ENCODE measurements at places on chromosomes 13 and 19.

GRCh38 chr13:59750860-59751259, 412.9 kb downstream of the DIAPH3 start:
- DNase-seq, result no peak

- peak; percentile 56 for DNase-seq
Observed at GRCh38 chr13:48492470-48493065, 40.3 kb downstream of the RCBTB2 start.

DNA sequence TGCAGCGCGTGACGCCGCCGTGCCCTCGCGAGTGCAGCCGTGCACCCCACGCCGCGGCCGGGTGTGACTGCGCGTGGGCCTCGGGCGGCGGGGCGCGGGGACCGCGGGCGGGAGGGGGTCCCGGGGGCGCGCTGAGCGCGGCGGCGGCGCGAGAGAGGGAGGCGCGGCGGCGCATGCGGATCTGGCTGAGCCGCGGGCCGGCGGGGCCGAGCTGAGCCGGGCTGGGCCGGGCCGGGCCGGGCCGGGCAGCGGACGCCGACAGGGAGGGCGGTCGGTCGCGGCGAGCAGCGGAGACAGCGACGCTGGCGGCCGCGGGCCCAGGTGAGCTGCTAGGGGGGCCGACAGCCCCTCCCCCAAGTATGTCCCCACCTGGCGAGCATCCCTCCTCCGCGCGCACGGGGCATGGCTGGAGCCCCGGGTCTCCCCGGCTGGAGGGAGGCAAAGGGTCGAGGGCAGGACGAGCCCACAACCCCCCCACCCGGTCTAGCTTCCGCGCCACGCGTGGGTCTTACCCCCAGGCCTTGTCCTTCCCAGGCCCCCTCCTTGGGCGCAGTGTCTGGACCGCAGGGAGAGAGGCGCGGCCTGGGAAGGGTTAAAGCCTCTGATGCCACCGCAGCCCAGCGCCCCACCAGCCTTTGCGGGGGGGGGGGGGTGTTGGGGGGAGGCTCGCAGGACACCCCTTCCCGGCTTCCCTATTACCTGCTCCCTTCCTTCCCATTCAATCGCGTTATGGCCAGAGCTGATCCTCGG, at the start of gene SPTBN4:
SPTBN4 (plus strand) TSS at position 17 of the 750 bp plus-strand sequence. CDS start 5,621 bp downstream, outside the sequence.
- no peak for DNase-seq

GRCh38 chr19:13334801-13335481, 171.3 kb downstream of the CACNA1A start:
- DNase-seq, result no peak

DNA sequence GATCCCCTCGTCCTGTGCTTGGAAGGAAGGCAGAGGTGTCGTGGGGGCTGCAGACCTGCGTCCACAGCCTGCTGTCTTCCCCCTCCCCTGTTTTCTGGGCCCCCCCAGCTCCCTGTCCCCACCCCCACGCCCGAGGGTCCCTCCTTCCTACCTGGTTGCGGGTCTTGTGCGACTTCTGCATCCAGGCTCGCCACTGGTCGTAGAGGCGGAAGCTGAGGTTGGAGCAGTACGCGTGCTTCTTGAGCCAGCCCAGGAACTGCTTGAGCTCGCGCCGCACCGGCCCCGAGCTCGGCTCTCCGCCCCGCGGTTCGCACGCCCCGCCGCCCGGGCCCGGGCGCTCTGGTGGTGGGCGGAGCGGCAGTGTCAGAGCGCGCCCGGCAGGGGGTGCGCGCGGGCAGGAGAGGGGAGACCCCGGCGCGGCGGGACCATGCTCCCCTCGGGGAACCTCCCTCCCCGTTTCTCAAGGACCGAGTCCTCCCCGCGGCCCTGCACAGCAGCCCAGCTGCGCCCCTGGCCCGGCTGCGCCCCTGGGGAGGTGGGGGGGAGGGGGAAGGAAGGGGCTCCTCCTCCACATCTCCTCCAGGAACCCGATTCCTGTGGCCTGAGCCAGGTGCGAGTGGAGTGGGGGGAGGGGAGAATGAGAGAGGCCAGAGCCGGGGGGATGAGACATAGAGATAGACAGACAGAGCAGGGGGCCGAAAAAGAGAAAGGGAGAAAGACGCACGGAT, 5.7 kb downstream of the REX1BD start:
- DNase-seq, result peak; percentile 73

- DNase-seq, result no peak
Observed at GRCh38 chr13:113299951-113300350, 2.9 kb downstream of the LAMP1 start.

DNA sequence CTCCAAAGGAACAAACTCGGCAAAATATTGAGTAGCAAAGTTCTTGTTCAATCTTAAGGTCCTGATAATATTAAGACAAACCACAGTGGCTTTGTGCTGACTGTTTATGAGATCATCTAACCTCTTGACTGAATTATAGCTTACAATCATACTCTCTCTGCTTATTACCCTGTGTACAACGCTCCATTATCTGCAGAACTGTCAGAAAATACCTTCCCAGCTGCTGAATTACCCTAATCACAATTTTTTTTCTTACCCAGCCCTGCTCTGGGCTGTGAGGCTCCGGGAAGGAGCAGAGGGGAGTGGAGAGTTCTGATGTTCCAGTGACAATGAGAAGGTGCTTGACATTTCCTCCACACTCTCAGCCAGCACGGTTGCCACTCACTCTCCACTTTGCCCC, 64.8 kb downstream of the DCT start:
- DNase-seq, result no peak

- DNase-seq, result no peak
Observed at GRCh38 chr19:1979017-1979416, 36.5 kb downstream of the BTBD2 start.

GRCh38 chr13:30133554-30133912, 173.8 kb downstream of the KATNAL1 start:
- DNase-seq, result peak; percentile 79

GRCh38 chr19:4304538-4305256, at the start of gene FSD1:
Gene FSD1, plus strand, starts transcription at chr19:4304598. Its CDS starts 149 bp downstream, at chr19:4304747.
- no peak for DNase-seq

DNA sequence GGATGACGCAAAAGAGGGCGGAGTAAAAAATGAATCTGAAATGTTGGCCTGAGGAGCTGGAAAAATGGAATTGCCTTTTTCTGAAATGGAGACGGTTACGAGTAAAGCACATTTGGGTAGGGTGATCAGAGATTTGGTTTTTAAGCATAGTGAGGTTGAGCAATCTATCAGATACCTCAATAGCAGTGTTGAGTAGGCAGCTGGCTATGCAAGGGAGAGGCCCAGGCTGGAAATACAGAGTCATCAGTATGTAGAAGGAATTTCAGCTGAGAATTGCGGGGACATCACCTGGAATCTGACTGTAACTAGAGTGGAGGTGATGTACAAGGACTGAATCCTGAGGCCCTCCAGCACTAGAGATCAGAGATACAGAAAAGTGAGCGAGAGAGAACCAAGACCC, 224.8 kb downstream of the LMO7 start:
- no peak for DNase-seq

DNA sequence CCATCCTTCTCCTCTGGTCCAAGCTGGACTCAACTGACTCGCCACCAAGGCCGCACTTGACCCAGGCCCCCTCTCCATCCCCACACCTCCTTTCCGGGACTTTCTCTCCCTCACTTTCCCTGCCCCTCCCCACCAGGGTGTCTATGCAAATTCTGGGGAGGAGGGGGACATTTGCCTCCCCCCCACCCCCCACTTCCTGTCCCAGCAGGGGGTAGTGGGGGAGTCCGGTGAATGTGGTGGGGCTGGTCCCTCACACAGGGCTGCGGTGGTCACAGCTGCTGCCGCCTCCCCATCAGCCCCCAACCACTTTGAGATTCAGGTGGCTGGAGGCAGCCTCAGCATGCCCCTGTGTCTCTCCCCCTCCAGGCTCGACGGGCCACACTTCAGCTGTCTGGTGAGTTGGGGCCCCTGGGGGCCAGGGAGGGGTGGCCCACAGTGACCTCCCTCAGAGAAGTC, 870 bp downstream of the SPIB start:
- no peak for DNase-seq

- no peak for DNase-seq
Observed at GRCh38 chr19:1769645-1769985, 16.3 kb downstream of the ONECUT3 start.

DNA sequence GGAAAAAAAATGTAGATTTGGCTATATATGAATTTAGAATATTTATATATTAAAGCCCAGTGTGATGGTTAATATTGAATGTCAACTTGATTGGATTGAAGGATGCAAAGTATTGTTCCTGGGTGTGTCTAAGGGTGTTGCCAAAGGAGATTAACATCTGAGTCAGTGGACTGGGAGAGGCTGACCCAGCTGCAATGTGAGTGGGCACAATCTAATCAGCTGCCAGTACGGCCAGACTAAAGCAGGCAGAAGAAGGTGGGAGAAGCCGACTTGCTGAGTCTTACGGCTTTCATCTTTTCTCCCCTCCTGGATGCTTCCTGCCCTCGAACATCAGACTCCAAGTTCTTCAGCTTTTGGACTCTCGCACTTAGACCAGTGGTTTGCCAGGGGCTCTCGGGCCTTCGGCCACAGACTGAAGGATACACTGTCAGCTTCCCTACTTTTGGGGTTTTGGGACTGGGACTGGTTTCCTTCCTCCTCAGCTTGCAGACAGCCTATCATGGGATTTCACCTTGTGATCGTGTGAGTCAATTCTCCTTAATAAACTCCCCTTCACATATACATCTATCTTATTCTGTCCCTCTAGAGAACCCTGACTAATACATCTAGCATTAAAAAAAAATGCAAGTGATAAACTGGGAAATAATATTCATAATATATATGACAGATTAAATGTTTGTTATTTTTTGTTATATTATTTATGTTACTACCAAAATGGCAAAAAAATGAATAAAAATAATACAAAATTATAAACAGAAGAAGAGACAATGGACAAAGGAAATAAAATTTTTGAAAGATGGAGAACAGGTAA, 122.4 kb downstream of the DLEU7 start:
- no peak for DNase-seq

- DNase-seq, result peak; percentile 92
Observed at GRCh38 chr19:49987159-49987698, 26.3 kb upstream of the SIGLEC11 start.

GRCh38 chr19:35734889-35735288, 7.4 kb downstream of the IGFLR1 start:
- no peak for DNase-seq

GRCh38 chr13:81425286-81425685, 1084.4 kb upstream of the SPRY2 start:
- no peak for DNase-seq

GRCh38 chr13:28137596-28137995, 749 bp upstream of the PAN3 start:
- DNase-seq, result peak; percentile 37

DNA sequence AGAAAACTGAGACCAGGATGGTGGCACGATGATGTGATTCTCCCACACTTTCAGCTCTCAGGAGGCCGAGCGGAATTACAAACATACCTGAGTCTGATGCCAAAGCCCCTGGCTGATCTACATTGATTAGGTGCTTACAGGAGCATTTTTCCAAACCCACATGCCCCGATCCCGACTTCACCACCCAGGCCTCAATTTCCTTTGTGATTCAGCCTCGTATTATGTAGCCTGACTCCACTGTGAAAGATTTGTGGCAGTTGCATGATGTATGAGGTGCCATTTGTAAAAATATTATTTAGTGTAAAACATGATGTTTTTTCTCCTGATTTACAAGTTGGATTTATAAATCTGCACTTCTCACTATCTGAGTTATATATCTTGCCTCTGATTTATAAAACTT, 118.0 kb downstream of the TSHZ3 start:
- no peak for DNase-seq

GRCh38 chr19:30011051-30011578, 69.1 kb downstream of the URI1 start:
- no peak for DNase-seq

GRCh38 chr19:15463861-15464371, 428 bp downstream of the RASAL3 start:
- DNase-seq, result peak; percentile 34

Data from colonic mucosa (tissue), 4 donors.